ENCODE measurements at places on chromosomes 13 and 19. TPM values are rescaled to one million over a fixed set of nuclear protein-coding genes. Genes with fewer than 3 reads are reported as not detected.

DNA sequence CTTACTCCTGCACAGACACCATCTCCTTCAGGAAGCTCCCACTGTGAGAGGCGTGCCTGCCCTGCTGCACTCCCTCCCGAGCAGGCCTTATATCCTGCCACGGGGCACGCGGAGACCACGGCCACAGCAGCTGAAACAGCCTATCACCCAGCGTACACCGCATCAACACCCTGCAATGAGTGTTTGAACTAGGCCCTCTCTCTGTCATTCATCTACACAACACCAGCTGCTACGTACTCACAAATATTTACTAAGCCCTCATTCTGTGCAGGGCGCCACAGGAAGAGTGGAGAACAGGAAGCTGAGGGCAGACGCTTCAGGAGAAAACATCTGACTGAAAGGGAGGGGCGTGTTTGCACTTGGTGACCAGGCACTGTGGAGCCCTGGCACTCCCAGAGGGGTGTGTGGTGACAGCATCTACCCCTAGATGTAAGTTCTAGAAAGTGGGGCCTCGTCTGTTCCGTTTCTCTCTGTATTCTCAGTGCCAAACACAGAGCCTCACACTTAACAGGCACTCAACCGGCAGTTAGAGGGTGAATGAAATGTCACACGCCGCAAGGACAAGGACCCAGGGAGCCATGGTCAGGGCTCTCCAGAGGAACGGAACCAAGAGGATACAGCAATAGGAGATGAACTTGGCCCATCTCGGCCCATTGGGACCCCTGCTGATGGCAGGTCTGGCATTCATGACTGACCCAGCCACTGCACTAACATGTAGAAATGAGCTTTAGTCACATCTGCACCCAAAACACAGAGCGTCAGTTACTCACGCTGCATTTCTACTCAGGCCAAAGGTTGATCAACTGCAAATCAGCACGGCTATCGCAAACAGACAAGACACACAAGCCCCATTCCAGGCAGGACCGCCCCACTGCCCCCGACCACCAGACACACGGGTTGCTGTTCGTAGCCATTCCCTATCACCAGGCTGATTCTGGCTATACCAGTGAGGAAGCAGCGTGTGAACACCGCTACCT, 15.7 kb downstream of the RANBP3 start:
- DNase-seq = peak; percentile 85

GRCh38 chr13:32530841-32531253, 7.7 kb downstream of the N4BP2L2 start:
- no peak for DNase-seq

GRCh38 chr19:3914199-3914598, 18.7 kb upstream of the NMRK2 start:
- no peak for DNase-seq

NKPD1 gene
- total RNA-seq = 0.13 TPM
